GM23338 (cell line): ENCODE measurements at places on chromosomes 13 and 19.

GRCh38 chr19:41537789-41538188 is 38.2 kb upstream of the CEACAM21 start:
- DNase-seq: peak; percentile 74

- no peak for DNase-seq
These were observed 2.2 kb upstream of the ARHGEF18 start for GRCh38 chr19:7346488-7346971.

DNA sequence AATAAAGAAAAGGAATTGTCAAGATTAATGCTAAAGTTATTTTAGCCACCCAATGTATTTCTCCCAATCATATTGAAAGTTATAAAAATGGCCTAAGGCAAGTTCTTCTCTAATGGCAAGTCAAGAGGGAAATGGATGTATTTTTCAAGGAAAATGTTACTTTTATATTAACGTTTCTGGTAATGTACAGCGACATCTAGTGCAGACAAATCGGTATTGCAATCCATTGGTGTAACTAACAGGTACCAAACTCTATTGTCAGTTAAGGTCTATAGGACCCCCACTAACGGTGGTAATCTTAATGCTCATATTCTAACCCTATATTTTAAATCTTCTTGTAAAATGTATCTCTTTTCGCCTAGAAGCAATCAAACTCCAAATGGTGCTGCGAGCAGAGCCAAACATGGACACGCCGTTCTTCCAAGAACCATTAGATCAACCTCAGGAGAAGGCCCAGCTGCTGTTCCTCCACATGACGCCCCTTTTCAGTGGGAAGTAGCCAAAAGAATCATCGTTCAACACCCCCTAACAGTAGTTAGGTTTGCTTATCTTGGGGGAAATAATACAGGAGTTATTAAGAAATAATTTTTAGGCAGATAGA is 98.5 kb upstream of the PABPC3 start:
- peak; percentile 79 for DNase-seq

GRCh38 chr19:5182751-5183150 is 157.9 kb downstream of the PTPRS start:
- no peak for DNase-seq

GRCh38 chr19:48726556-48726955 is 7.0 kb upstream of the MAMSTR start:
- no peak for DNase-seq

- no peak for DNase-seq
These were observed 1.9 kb downstream of the TBC1D17 start for GRCh38 chr19:49879243-49879963.
